Activated T-helper 9 cell treated with anti-CD3 and anti-CD28 coated beads, Interleukin-2, amount 50 U/mL, for 16 hours (primary cell): ENCODE measurements at places on chromosomes 4 and X.

DNA sequence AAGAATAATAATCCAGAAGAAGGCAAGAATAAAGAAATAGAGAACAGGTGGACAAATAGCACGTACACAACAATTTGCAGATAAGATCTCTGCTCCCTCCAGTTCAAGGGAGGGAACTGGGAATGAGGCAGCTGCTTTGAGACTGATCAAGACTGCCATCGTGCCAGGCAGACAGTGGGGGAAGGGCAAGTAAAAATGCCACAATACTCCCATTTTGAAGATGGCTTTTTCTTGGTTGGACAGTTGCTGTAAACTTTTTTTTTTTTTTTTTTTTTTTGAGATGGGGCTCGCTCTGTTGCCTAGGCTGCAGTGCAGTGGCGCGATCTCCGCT lies 17.2 kb downstream of the USP11 start:
- no peak for DNase-seq

- no peak for DNase-seq
Observed at GRCh38 chr4:8514391-8514790, 65.8 kb upstream of the GPR78 start.

DNA sequence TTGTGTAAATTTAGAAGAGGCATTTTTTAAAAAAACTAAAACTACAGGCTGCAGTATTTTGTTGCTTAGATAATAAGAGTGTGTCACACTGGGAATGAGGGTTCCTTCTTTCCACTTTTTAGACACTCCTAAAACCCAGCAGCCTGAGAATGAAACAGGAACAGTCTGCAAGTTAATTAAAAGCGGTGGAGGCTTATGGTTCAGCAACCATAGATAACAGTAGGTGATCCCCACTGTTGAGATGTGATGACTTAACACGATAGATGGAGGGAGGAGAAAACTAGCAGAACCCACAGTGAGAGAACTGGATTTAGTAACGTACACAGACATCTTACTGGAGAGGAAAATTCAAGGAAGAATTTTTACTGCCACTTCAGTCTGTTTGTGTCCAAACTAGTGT lies 767.3 kb downstream of the C4orf33 start:
- no peak for DNase-seq

DNA sequence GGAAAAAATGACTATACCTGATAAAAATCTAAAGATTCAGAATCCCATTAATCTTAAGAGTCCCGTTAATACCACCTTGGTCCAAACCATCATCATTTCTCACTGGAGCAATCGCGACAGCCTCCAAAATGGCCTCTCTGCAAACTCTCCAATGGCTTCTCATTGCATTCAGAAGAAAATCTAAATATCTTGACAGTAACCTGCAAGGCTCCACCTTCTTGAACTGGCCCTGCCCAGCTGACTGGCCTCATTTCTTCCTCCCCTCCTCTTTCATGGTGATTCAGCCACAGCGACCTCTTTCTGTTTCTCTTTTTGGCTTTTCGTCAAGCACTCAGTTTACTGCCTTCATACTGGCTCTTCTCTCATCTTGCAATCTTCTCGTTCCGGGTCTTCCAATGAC lies 56.2 kb upstream of the GPRIN3 start:
- DNase-seq: no peak

- no peak for DNase-seq
Observed at GRCh38 chrX:24870143-24870542, 145.6 kb downstream of the ARX start.

GRCh38 chr4:129994715-129995114 lies 898.8 kb downstream of the C4orf33 start:
- no peak for DNase-seq

GRCh38 chrX:74318672-74319071 lies 14.7 kb downstream of the ZCCHC13 start:
- DNase-seq: no peak

DNA sequence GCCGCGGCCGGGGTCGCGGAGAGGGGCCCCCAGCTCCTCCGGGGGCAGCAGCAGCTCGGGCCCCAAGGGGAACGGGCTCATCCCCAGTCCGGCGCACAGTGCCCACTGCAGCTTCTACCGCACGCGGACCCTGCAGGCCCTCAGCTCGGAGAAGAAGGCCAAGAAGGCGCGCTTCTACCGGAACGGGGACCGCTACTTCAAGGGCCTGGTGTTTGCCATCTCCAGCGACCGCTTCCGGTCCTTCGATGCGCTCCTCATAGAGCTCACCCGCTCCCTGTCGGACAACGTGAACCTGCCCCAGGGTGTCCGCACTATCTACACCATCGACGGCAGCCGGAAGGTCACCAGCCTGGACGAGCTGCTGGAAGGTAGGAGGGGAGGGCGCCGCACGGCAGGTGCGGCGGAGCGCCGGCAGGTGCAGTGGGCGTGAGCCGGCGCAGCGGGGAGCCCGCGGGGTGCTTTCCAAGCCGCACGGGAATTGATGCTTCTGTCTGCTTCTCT lies 886 bp downstream of the DCLK2 start:
- DNase-seq: no peak

DNA sequence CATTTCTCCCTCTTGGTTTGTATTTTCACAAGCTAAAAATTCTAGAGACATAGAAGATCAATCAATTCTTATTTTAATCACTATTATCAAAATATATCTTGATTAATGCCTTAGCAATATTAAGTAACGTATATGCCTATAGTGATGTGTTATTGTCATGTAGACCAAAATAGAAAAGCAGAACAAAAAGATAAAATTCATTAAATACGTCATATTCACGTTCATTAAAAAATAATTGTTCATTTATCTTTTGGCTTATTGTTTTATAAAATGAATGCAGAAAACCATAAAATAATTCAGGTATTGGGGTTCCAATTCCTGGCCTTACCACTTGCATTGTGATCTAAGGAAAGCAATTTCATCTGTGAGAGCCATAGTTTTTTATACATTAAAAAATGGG lies 72.2 kb downstream of the AMELX start:
- no peak for DNase-seq

DNA sequence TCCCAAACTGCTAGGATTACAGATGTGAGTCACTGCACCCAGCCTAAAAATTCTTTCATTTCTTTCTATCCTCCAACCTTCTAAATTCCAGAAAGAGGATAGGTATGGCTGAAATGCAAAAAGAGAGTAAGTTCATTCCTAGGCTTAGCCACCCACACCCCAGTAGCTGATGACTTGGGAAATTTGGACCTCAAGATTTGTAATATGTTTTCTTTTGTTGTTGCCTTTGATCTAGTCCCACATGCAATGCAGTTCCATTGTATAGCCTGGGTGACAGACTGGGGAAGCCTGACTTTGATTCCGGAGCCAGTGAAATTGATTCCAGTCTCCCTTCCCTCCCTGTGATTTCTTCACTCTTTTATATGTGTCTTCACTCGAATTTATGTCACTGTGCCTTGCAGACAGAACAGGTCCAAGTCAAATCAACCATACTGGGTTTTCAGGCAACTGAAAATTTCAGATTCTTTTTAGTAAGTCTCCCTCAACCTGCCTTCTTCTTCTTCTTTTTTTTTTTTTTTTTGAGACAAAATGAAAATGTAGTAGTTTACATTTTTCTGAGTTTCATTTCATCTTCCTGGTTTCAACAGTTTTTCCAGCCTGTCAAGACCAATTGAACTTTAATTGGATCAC lies 176.2 kb upstream of the RBPJ start:
- no peak for DNase-seq

DNA sequence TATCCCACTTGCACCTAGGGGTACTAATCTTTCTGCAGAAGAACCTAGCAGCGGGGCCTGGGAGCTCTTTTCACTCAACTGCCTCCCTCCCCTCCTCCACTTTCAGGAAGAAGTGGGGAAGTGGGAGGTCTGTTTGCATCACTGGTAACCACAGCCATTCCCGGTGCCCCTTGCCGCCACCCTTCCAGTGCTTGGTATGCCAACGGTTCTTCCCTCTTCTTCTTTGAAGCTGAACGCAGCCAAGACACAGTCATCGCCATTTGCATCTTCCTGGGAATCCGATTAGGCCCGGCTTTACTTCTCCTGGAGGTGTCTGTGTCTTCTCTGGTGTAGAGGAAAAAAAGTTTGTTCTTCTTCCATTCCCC lies 47.2 kb upstream of the RBPJ start:
- DNase-seq: no peak

DNA sequence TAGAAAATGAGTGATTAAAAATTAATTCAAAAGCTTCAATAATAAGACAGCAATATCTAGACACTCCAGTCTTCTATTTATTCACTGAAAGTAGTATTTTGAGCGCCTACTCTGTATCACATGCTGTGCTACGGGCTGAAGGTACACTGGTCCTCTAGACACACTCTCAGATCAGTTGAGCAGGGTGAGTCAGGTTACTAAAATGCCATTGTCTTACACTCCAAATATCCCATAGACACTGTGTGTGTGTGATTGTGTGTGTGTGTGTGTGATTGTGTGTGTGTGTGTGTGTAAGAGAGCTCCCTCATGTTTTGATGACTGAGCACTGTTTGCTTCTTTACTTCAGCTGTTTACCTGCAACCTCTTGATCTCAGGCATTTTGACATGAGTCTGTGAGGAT lies 342.8 kb upstream of the BOD1L1 start:
- no peak for DNase-seq
